ENCODE measurements at places on chromosomes 2 and 18. TPM values are rescaled to one million over a fixed set of nuclear protein-coding genes. Genes with fewer than 3 reads are reported as not detected.

DNA sequence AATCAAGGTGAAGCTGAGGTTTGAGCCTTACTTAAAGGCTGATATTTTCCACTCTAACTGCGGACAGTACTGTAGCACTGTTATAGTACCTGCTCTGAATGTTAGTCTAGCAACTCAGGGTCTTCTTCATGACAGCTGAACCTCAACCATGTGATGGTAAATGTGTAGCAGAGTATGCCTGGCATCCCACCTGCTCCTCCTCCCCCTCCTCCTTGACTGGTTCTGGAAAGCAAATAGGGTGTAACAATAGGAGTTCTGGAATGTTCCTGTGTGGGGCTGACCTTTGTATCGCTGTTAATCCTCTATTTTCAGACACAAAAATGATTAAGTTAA is 447 bp upstream of the CCL20 start:
- H3K27me3 ChIP-seq, result no peaks in the 10 kb centered on the region
- no peaks in the 10 kb centered on the region for H3K36me3 ChIP-seq
- H3K27ac ChIP-seq, result no peak overlapping the region
- no peaks in the 10 kb centered on the region for H3K4me1 ChIP-seq
- no peak overlapping the region for H3K4me3 ChIP-seq

DNA sequence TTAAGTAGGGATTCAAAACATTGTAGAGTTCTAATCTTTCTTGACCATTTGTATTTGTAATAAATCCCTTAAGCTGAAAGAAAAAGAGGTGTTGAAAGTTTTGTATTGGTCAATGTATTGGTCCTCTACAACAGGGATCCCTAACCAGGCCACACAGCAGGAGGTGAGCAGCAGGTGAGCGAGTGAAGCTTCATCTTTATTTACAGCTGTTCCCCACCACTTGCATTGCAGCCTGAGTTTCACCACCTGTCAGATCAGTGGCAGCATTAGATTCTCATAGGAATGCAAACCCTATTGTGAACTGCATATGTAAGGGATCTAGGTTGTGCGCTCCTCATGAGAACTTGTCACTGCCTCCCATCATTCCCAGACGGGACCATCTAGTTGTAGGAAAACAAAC is 715.7 kb upstream of the NXPH2 start:
- H3K4me1 ChIP-seq, result no peaks in the 10 kb centered on the region
- H3K36me3 ChIP-seq, result no peaks in the 10 kb centered on the region
- no peaks in the 10 kb centered on the region for H3K27me3 ChIP-seq
- H3K4me3 ChIP-seq, result no peak overlapping the region
- DNase-seq, result no peak
- H3K27ac ChIP-seq, result no peak overlapping the region

GRCh38 chr2:230685178-230685577 is 27.5 kb upstream of the CAB39 start:
- peaks cover 7% of the 10 kb centered on the region for H3K4me1 ChIP-seq
- H3K27ac ChIP-seq, result no peak overlapping the region
- H3K36me3 ChIP-seq, result no peaks in the 10 kb centered on the region
- no peak overlapping the region for H3K4me3 ChIP-seq

GRCh38 chr2:111923276-111923804 is 24.9 kb downstream of the MERTK start:
- H3K4me3 ChIP-seq, result no peak overlapping the region
- H3K4me1 ChIP-seq, result peaks cover 26% of the 10 kb centered on the region
- no peaks in the 10 kb centered on the region for H3K36me3 ChIP-seq

MEP1B gene
- total RNA-seq, result 0.39 TPM

DNA sequence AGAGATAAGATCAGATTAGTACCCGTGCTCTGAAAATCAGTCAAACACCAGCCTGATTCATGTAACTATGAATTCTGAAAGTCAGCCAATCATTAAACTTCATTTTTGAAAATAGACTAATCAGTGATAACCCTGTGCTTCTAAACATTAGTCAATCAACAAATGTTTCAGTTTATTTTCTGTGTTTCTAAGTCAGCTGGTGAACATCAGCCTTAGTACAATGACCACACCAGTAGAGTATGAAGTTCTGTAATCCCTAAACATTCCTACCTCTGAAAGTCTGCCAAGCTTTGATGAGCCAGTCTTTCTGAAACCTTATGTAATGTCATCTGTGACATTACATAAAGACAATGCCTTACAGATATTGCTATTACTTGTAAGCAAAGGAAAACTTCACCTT is 807.4 kb upstream of the CRIM1 start:
- DNase-seq, result no peak
- H3K27me3 ChIP-seq, result no peaks in the 10 kb centered on the region
- no peaks in the 10 kb centered on the region for H3K36me3 ChIP-seq

Data from testis (tissue), 5 donors.